Colonic mucosa (tissue), 4 donors: ENCODE measurements at places on chromosomes 2 and 18. TPM values are rescaled to one million over a fixed set of nuclear protein-coding genes. Genes with fewer than 3 reads are reported as not detected.

The COL4A4 gene
- total RNA-seq, result 0.93 TPM

The SCYGR1 gene
- not detected for total RNA-seq

GRCh38 chr18:73908323-73908722 is 239.3 kb downstream of the FBXO15 start:
- DNase-seq, result no peak

GRCh38 chr2:164368896-164369295 is 252.4 kb downstream of the GRB14 start:
- DNase-seq, result no peak

The CELF4 gene
- 1.4 TPM for total RNA-seq
